ENCODE measurements at places on chromosomes 3 and 15.

DNA sequence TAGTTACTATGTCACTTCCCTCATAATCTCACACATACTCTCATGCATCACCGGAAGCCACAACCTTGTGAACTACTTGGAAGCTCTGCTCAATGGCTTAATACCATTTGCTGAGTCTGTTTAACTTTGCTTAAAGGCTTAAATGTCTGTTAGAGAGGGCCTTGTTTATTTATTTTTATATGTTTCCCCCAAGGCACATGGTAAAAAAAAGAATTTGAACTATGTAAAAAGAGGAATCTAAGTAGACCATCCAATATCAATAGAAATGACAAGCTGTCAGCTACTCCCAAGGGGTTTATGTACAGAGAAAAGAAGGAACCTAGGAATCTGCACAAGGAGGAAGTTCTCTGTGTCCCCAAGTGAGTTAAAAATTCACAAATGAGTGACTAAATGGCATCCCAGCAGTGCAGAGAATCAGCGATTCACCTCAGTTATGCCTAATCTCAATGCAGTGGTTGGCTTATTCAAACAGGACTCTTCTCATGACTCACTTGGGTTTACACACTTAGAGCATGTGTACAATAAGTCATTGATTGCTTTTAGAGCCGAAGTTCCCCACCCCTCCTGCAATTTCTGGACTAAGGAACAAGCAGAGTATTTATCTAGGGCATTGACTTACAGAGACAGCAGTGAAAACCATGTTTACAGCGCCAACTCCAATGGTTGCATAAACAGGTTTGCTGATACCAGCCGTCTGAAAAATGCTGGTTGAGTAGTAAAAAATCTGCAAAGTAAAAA is 24.4 kb downstream of the SLC2A2 start:
- DNase-seq: no peak

DNA sequence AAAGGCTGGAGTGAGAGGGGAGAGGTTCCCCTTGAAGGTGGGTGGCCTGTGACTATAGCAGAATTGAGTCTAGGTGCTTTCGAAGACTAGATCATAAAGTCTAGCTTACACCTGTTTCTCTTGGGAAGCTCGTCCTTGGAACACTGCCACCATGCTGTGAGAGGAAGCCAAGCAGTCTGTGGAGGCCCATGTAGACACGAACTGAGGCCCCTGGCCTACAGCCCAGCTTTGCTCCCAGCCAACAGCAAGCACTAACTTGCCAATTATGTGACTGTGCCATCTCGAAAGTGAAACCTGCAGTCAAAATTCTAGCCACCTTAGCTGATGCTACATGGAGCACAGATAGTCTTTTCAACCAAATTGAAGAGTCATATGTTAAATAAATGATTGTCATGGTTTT is 190.5 kb upstream of the NECTIN3 start:
- peak; percentile 46 for DNase-seq

- no peak for DNase-seq
These were observed 68.8 kb downstream of the WDR76 start for GRCh38 chr15:43895586-43895985.

- no peak for DNase-seq
These were observed 316.0 kb upstream of the CBLB start for GRCh38 chr3:106184540-106185457.

DNA sequence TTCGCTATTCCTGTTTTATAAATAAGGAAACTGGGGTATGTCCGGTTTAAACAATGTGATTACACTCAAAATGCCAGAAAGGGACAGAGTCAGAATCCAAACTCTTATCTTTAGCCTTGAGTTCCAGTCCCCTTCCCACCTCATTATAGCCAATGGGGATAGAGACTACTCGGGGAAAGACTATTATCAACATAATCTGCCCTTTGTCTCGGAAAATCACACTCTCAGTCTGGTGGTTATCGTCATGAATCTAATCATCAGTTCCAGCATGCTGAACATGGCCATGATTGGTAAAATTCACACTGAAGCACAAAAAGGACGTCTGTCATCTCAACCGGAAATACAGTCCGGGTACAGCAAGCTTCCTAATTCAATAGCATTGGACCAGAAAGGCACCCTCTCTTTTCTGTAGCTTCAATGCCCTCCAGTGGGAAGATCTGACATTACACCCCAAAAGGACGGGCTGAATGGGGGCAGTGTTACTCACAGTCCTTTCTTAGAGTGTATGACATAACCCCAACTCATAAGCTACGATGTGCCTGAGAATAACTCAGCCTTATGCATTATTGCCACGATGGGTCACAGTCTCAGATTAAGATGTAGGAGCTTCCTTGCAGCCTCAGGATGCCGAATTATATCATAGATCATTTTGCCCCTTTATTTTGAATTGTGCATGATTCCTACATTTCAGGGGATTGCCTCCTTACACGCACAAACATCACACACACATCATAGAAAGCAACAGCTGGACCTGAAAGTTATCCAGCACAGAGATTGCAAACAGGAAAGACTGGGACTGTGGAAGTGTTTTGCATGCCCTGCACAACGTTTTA is 390.4 kb upstream of the LMCD1 start:
- peak; percentile 77 for DNase-seq

GRCh38 chr3:39910826-39911464 is 101.5 kb downstream of the MYRIP start:
- DNase-seq: no peak

GRCh38 chr15:27842526-27842925 is 256.6 kb downstream of the OCA2 start:
- DNase-seq: no peak

DNA sequence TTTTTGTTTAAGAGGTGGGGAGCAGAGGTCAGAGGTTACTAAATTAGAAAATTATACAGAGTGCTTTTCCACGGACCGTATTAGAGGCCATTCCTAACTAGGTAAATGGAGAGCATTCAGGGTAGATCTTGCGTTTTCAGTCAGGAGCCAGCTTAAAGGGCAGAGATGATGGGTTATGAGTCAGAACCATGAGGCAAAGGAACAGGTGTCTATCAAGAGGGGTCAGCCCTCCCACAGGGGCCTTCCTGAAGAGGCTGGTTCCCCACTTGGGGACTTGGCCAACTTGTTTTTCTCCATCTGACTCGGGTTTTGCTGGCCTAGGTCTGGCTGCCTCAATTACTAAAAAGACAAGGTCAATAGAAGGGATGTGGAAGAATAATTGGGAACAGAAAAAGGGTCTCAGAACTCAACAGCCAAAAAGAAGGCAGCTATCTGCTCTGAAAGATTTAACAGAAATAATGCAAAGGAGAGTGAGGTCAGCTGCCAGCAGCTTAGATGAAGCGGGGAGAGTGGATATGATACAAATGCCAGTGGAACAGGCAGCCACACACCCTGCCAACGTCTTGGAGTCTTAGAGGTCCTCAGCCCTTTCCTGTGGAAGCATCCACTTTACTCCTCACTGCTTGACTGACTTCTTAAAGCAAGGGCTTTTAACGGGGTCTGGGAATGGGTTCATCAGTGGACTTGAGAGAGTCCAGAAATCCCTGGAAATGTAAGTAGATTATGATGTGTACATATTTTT is 17.6 kb downstream of the MTMR14 start:
- DNase-seq: no peak

- DNase-seq: no peak
These were observed 30.4 kb upstream of the KCNMB2 start for GRCh38 chr3:178505832-178506231.

GRCh38 chr3:193236599-193236998 is 4.4 kb upstream of the PLAAT1 start:
- DNase-seq: no peak

DNA sequence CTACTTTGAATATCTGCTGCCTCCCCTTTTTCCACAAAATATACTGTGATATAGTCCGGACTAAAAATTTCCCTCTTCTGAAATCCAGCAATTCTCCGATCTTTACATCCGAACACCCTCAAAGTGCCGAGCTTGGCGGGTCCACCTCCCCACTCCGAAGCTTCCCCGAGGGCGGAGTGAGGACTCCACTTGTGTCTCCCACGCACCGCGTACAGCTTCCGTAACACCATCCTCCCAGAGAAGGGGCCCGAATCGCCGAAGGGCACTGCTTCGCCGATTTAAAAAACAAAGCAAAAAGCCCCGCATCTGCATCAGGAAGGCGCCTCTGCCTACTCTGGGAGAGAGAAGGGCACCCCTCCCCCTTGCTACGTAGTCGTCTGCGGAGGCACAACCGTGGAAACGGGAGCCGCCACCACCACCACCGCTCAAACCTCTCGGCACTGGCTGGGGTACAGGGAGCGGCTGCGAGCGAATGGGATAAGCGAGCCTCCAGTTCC is 551 bp downstream of the NCBP2 start:
- DNase-seq: peak; percentile 79

DNA sequence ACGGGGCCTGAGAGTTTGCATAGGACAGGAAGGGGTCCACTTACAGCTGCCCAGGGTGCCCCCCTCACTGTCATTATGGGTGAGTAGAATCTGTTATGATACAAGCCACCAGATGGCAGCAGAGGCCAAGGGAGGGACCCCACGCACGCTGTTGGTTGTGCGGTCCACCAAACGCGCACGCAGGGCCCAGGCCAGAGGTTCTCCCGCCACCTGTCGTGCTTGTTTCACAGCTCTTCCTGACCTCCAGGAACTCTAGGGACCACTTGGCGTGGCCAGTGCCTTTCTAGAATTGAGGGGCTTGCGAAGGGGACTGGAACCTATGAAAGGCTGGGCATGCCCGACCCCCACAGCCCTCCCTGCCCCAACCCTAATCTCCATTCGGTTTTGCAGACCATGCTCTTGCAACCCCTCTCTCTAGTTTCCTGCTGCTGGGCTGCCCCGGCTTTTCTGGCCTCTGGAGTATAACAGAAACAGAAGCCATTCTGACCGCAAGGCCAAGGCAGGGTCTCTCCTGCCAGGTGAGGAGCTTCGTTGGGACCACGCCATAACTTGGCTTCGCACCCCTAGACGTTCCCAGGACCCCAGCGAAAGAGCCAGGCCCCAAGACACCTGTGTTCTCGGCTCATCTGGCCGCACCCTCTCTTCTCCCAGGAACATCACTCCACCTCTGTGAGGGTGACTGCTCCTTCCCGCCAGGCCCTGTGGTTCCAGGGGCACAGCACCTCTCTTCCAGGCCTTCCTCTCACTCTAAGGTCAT is 46.0 kb downstream of the ALDH1L1 start:
- DNase-seq: peak; percentile 87

- DNase-seq: no peak
These were observed 7.0 kb downstream of the CEP152 start for GRCh38 chr15:48803877-48804276.

DNA sequence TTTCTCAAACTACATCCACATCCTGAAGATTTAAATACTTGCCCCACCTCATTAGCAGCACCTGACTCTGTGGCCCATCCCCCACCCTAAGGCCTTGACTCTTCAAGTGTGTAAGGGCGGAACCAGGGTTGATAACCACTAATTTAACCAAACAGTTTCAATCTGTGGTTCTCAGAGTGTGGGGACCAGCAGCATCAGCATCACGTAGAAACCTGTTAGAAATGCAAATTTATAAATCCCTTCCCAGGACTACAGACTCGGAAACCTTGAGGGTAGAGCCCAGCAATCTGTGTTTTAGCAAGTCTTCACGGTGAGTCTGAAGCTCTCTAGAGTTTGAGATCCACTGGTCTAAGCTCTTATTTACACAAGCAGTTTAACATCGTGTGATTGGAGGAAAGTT is 12.4 kb downstream of the GNB4 start:
- DNase-seq: no peak

DNA sequence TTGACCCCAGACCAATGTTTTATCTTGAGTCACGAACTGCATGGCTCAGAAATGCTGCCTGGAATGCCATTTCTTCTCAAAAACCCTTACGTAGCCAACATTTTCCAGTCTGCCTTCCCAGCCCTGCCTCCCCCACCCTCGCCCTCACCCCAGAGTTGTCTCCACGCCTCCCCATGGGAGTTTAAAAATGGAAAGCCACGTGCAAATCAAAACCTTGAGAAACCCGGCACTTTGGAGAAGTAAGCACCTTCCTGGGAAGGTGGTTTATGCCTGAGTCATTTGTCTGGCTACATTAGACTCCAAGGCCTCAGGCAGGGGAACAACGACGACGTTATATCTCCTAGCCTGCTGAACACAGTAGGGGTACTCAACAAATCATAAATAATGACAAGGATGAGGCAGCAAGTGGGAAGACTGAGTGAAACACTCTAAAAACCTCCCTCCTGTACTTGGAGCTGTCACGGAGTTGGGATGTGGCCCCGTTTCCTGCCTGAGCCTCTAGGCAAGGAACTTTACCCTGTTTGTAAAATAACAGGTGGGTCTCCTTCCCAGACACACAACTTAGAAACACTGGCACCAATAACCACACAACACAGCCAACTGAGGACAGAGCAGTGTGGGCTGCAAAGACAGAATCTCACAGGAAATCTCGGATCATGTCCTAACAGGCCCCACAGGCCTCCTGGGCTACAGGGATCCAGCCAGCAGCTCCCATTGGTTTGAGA is 179.1 kb downstream of the NTRK3 start:
- DNase-seq: no peak

GRCh38 chr3:197394464-197395321 is 96.3 kb upstream of the DLG1 start:
- DNase-seq: no peak

- no peak for DNase-seq
These were observed 75.7 kb downstream of the TRIM69 start for GRCh38 chr15:44812029-44812517.

GRCh38 chr3:10393514-10393913 is 72.6 kb upstream of the SEC13 start:
- no peak for DNase-seq

GRCh38 chr3:42600958-42601675 is 631 bp downstream of the NKTR start:
- DNase-seq: peak; percentile 89

- peak; percentile 63 for DNase-seq
These were observed 58.6 kb upstream of the TSC22D2 start for GRCh38 chr3:150349314-150350097.

- no peak for DNase-seq
These were observed 110.9 kb downstream of the EDEM1 start for GRCh38 chr3:5298453-5298852.

- DNase-seq: no peak
These were observed 20.4 kb downstream of the NANOGP8 start for GRCh38 chr15:35064576-35065190.

DNA sequence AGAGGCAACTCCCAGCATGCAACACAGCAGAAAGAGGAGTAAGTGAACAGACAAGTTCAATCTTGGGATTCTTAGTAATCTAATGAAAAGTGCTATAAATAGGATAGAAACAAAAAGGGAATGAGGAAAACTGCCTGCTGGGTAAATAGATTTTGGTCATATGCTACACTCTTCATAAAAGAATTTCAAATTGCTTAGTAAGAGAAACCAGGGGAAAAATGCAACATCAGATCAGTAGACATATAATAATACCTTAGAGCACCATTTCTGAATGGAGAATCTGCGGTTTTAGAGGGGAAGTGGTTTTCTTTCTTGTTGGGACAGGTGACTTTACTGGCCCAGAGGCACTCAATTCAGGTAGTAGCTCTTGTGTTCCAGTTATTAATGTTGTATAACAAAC is 13.4 kb upstream of the TBC1D5 start:
- no peak for DNase-seq
